ENCODE measurements at places on chromosomes 5 and 9.

- no peak for DNase-seq
Measured at GRCh38 chr9:4792054-4792571, 631 bp upstream of the RCL1 start.

- no peak for DNase-seq
Measured at GRCh38 chr5:132176987-132177386, 50.7 kb downstream of the P4HA2 start.

GRCh38 chr5:66872736-66873331 lies 276.6 kb downstream of the MAST4 start:
- DNase-seq = no peak

GRCh38 chr9:107177857-107178256 lies 105.2 kb upstream of the RAD23B start:
- no peak for DNase-seq

- no peak for DNase-seq
Measured at GRCh38 chr9:115900698-115901097, 252.9 kb upstream of the PAPPA start.

- no peak for DNase-seq
Measured at GRCh38 chr5:143019157-143019556, 249.0 kb downstream of the ARHGAP26 start.

- no peak for DNase-seq
Measured at GRCh38 chr5:141651728-141652105, 499 bp upstream of the FCHSD1 start.

GRCh38 chr9:95083086-95083768 lies 234.3 kb downstream of the FANCC start:
- DNase-seq = no peak

DNA sequence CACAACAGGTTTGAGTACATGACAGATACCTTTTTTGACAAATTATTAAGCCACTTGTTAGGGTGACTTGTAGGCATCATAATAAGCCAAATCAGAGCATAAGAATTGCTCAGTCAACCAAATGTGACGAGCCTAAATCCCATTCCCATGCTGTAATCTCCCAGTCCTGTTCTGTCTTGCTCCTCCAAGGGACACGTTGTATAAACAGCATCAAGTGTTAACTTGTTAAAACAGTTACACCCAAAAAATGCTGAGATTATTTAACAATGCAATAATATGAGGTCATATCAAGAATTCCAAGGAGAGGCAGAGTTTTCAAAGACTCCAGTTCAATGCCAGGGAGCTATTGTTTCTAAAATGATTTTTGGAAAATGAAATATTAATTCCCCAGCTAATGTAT lies 76.2 kb downstream of the SH3TC2 start:
- DNase-seq = no peak

Measured in kidney capillary endothelial cell (primary cell).